ENCODE measurements at places on chromosomes 2 and 18. TPM values are rescaled to one million over a fixed set of nuclear protein-coding genes. Genes with fewer than 3 reads are reported as not detected.

DNA sequence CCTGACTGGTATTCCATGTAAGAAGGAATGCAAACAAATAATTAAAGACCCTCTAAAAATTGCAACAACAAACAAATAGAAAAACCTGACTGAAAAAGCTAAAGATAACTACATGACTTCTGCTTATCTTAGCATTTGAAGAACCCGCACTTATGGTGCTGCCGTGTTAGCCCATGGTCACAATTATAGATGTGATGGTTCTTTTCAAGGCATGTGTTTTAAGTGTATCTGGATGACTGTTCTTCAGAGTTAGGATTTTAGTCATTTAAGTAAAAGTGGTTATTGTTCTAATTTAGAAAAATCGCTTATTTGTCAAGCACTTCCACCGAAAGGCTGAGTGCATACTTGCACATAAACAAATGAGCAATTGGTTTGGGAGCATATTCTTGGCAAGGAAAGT lies 77.3 kb downstream of the CPS1 start:
- no peak for DNase-seq

- DNase-seq: no peak
Observed at GRCh38 chr2:127552336-127552735, 16.9 kb downstream of the MYO7B start.

DNA sequence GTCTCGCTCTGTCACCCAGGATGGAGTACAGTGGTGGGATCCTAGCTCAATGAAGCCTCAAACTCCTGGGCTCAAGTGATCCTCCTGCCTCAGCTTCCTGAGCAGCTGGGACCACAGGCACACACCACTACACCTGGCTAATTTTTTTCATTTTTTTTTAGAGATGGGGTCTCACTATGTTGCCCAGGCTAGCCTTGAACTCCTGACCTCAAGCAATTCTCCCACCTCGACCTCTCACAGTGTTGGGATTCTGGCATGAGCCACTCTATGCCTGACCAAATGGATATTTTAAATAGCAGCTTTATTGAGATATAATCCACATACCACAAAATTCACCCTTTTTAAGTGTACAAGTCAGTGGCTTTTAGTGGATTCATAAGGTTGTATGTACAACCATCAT lies 11.1 kb downstream of the RNF149 start:
- DNase-seq: no peak

DNA sequence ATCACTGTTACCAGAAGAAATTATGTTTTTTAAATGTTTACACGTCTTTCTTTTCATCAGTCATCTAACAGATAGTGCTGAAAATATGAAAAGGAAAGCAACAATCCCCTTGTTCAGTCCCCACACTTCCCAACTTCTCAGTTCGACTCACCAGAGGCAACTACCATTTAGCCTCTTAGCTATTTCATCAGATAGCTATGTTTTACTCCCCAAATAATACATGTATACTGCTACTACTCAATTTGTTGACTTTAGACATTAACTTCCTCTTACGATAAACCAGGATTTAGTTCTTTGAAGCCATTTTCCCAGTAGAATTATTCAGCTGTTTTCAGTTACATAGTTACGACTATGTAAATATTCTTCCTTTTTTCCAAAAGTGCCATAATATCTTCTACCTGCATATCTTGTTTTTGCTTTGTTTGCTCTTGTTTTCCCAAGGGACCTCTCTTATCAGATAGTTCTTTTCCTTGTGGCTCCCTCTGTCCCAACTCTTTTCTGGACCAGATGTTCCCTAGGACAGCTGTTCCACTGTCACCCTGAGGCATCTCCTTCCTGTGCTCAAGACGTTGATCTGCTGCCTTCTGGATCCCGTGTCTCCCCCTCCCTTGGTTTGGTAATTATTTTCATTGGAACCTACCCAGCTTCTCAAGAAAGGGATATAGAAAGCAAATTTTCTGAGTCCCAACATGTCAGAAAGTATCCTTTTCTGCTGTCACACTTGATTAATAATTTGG lies 289.3 kb upstream of the TANK start:
- DNase-seq: no peak

GRCh38 chr2:190121971-190122370 lies 59.4 kb upstream of the MSTN start:
- no peak for DNase-seq

DNA sequence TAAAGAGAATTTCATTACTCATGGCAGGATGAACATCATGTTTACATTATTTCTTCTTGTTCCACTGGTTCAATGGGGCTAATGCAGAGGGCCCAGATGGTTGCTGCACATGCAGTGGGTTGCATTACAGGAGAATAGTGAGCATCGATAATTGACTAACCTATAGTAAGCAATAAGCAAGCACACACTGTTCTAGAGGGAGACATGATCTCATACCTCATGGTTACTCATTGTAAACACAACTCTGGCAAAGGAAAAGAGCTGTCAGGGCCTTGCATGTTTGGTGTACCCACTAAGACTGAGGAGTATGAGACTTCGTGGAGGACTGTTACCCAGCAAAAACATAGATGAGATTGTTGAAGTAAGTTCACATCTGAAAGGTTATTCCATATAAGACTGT lies 885.6 kb upstream of the VRK2 start:
- no peak for DNase-seq

EVA1A gene
- 2.3 TPM for total RNA-seq

All from ureter (tissue), 1 donor.